Non-pigmented ciliary epithelial cell (primary cell): ENCODE measurements at places on chromosomes 2 and 18.

DNA sequence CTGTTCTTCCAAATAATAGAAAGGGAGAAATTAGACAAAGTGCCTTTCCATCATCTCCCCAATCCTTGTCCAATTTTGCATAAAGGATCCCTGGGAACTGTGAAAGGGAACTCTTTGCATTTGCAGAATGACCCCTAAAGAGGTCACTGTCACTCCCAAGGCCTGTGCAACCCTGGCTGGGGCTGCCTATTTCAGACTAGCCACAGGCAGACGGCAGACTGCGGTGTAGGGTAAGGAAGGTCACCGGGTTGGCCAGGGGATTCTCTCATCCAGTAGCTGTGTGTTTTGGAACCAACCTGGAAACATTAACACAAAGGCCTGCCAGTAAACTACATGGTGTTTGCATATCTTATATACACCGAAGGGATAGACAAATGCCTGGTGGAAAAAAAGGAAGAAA is 818.7 kb downstream of the BCL11A start:
- no peak for DNase-seq

DNA sequence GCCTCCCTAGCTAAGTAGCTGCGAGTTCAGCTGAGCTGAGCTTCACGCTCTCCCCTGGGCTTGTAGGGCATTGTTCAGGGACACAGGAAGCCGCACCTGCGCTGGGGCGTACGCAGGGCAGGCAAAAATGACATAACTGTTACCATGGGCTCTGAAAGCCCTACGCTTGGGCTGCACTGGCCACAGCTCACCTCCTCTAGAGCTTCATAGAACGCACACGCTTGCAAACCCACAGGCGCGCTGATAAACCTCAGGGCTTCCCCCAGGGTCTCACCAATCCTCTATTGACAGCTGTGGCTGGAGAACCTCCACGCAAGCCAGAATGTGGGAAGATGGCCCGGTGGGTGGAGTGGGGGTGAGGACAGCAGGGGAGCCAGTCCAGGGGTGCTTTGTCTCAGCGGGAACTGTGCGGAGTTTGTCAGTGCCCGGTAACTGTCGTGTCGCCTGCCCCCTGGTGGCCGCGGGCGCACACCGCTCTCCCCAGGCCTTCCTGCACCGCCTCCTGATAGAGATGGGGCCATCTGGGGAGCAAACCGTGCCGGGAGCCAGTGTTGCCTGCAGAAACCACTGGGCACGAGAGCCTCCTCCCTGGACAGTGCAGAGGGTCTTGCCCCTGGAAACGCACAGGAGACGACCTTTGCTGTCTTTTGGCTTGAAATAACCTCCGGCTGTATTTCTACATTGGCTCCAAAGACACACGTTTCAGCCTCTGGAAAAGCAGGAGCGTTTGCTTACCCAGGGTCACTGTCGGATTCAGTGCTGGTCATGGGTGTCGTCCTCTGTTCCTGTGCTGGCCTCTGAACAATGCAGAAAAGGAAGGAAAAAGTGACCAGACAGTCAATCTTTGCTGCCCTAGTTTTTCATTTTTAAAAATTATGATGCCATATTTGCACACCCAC is 17.0 kb upstream of the CIDEA start:
- DNase-seq: no peak

- no peak for DNase-seq
Measured at GRCh38 chr2:148971547-148971946, 67.0 kb upstream of the LYPD6B start.

GRCh38 chr18:76398295-76398694 is 96.7 kb downstream of the ZNF516 start:
- no peak for DNase-seq

DNA sequence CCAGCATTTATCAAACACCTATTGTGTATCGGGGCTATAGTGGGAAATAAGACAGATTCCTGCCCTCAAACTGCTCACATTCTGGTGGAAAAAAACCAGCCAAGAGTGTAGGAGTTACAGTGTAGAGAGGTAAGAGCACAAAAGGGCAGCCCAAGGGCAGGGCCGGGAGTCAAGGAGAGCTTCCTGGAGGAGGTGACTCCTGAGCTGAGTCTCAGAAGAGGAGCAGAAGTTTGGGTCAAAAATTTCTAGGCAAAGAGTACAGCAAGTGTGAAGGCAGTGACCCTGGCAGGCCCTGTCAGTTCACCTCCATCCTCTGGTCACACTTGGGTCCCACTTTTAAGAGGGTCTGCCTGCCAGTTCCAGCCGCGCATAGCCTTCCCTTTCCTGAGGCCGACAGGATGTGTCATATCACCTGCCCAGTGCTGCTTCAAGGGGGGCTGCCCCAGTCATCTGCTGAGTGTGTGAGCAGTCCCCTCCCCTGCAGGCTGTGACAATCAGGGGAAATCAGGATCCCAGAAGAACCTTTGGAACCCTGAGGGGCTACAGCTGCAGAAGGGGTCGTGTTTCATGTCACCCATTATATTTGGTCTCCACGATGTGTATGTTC is 118.4 kb downstream of the GLI2 start:
- no peak for DNase-seq

DNA sequence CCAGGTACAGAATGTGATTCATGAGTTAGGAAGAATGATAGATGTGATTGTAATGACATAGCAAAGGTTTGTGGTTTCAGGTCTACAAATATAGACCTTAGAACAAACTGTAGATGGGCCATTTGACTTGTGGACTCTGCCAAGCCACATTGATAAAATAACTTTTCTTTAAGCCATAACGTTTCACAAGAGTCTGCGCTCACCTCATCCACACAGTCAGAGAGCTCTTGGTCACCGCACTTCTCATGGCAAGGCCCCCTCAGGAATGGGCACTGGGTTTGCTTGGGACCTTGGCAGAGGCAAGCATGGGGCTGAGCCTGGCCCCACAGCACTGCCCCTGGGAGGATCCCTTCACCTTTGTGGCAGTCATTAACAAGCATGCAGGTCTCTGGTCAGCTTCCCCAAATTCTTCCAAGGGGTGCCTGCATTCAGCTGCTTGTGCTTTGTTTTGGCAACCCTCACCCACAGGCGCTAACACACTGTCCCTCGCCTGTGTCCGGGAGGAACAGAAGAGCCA is 14.0 kb downstream of the ARMC9 start:
- no peak for DNase-seq

GRCh38 chr2:152534460-152535135 is 182.7 kb downstream of the PRPF40A start:
- no peak for DNase-seq

DNA sequence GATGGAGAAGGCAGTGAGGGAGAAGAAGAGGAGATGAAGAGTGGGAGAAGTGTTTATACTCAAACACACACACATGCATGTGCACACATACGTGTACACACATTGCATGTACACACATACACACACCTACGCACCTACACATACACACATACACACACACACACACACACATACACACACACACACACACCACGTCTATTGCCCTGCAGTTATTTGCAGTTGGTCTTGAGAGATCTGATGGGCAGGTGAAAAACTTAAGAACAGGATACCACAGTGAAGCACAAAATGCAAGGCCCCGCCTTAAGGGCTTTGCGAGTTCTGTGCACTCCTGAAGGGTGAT is 190.2 kb downstream of the MYCN start:
- DNase-seq: no peak

DNA sequence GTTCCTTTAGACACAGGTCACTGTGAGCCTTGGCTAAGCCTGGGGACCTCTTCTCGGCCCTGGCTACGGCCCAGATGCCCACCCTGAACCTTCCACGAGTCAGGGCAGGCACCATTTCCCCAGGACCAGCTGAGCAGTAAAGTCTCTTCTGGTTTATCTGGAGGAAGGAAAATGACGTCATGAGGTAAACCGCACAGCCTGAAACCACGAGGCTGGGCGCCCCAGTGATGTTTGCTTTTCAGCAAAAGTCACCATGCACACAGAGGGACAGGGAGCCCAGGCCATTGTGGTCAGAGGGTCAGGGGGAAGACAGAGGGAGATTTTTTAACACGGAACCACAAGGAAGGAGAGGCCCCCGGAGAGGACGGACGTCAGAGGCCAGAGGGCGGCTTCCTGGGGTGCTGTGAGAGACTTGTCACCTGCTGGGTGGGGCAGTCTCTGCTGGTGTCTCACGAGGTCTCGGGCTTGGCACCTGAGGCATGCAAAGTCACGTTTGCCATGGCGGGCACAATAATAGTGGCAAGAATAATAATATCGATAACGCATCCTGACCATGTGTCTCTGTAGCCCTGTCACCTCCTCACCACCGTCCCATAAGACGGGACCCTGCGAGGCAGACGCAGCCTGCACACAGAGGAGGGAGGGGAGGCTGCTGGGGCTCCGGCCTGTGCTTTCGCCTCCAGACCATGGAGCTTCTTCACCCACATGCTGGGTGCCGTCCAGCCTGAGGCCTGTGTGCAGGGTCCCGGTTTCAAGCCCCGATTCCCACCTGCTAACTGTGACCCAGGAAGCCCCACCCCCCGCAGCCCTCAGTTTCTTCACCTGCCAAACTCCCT is 33.2 kb upstream of the FOSL2 start:
- no peak for DNase-seq

DNA sequence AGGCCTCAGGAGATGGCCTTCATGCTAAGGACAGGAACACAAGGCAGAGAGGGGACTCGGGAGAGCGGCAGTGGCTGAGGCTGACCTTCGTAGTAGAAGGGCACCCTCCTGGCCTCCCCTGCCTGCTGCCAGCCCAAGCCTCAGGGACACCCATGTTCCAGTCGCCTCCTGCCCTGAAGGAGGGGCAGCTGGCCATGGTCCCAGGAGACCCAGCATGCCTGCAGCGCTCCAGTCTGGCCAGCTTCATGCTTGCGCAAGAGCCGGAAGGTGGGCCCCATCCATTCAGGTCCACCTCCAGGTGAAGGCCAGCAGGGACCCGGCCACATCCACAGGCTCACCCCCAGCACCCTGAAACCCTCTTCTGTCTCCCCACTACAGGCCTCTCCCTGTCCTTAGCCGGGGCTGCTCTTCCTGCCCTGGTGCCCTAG is 35.0 kb downstream of the BIN1 start:
- DNase-seq: no peak

DNA sequence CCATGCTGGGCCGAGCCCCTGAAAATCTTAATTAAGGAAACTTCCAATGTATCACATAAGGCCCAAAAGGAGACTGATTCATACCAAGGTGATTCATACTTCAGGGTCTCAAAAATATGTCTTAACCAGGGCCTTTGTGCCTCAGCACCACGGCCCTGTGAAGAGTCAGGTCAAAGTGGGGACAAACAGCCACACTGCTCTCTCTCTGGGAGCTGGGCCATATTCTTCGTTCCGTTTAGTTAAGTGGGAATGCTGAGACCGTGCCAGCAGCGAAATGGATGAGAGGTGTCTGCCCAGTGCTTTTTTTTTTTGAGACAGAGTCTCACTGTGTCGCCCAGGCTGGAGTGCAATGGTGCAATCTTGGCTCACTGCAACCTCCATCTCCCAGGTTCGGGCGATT is 9.3 kb upstream of the PTMA start:
- no peak for DNase-seq

DNA sequence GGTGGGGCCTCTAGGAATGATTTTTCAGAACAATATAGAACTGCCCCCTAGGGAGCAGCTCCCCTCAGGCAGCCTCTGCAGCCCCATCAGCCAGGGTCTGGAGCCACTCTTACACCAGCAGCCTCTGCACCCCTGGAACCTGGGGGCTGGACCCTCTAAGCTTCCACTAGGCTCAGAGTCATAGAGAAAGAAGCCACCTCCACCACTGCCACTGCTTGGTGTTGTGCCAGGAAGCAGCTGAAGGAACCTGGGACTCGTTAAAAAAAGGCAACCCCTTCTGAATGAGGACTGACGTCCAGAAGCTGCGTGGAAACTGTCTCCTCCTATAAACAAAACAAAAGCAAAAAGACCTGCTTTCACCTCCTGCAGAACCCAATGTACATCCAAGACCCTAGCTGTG is 98.1 kb upstream of the HS6ST1 start:
- no peak for DNase-seq

- DNase-seq: no peak
Measured at GRCh38 chr2:37230581-37230980, 815 bp downstream of the CEBPZ start.

GRCh38 chr2:237868631-237869342 is 9.4 kb downstream of the RAMP1 start:
- DNase-seq: no peak

- DNase-seq: no peak
Measured at GRCh38 chr18:50405582-50406271, 30.9 kb downstream of the SKA1 start.

DNA sequence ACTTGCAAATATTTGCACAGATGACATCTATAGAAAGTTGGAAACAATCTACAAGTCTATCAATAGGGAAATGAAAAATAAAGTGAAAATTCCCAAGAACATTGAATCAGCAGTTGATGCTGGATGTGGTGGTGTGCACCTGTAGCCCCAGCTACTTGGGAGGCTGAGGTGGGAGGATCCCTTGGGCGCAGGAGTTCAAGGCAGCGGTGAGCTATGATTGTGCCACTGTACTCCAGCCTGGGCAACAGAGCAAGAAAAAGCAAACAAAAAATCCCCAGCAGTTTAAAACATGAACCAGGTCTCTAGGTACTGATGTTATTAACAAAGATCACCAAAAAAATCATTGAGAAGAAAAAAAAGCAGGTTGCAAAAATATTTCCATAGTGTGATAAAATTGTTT is 15.4 kb upstream of the NDUFV2 start:
- no peak for DNase-seq

DNA sequence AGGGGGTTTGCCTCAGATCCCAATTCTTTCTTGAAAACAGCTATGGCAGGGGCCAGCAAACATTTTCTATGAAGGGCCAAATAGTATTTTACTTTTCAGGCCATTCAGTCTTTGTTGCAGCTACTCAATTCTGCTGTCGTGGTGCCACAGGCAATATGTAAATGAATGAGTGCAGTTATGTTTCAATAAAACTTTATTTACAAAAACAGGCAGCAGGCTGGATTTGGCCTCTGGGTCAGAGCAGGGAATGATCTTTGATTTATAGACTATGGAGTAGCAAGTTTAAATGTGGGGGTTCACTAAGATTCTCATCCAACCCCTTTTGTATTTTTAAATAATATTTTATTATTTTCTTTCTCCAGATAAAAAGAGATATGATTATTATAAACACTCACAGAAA is 72.4 kb downstream of the IRS1 start:
- DNase-seq: no peak

- no peak for DNase-seq
Measured at GRCh38 chr2:234111523-234111922, 61.0 kb downstream of the SPP2 start.

- DNase-seq: no peak
Measured at GRCh38 chr18:36387310-36387709, 89.8 kb downstream of the FHOD3 start.

- DNase-seq: no peak
Measured at GRCh38 chr2:222802514-222803196, 58.2 kb upstream of the ACSL3 start.

GRCh38 chr2:117985092-117985491 is 28.8 kb downstream of the CCDC93 start:
- DNase-seq: no peak

DNA sequence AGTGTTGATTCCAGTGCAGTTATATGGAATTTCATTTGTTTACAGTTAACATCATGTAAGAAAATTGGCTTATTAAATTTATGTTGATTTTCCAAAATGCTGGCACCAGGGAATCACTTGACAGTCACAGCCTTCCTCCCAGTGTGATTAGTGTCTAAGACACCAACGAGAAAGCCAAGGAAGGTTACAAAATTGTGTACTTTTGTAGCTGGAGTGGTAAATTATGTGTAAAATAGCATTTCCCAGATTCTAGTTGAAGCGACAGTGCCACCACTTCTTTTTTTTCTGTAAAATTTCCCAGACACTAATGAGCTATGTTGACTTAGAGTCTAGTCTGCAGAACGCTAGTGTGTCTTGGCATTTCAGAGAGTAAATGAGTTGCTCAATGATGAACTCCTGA is 101.3 kb downstream of the NCK2 start:
- DNase-seq: no peak

- DNase-seq: no peak
Measured at GRCh38 chr2:9206991-9207640, 504 bp downstream of the ASAP2 start.

- no peak for DNase-seq
Measured at GRCh38 chr2:214034417-214034816, 376.4 kb upstream of the VWC2L start.
